NCI-H2107 (cell line): ENCODE measurements at places on chromosomes 16 and 17.
A peak's percentile ranks its signal among the peaks of the same experiment; 100 is the strongest.

- DNase-seq, result no peak
Observed at GRCh38 chr17:83125515-83126274, 46.3 kb downstream of the METRNL start.

DNA sequence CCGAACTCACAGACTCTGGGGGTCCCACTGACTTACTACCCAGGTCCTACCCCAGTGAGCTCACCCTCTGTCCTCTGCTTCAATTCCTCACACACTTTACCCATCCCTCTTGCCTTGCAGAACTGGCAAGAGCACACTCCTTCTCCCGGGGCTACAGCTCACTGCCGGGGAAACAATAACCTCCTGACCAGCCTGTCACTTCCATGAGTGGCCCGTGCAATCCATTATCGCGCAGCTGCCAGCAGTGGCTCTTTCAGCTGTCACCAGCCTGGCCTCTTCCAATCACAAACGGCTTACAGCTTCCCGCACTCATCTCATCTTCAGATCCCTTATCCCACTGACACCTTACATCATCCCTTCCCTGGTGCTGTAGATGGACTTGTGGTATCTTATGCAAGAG lies 79.5 kb downstream of the CPPED1 start:
- DNase-seq, result no peak

DNA sequence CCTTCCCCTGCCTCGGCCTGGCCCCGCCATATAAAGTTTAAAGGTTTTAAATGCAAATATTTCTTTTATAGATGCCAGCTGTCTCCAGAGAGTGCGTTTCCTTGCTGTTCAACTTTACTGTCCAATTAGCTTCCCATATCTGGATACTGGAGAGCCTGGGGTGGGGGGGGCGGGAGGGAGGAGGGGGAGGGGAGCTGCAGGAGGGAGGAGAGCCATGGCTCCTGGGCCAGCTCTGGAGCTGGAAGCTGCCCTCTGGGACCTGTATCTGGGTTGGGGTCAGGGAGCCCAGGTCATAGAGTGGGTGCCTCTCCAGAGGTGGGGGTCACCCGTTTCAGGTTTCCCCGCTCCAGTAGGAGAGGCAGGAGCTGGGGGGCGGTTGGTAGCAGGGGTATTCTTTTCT lies 6.2 kb upstream of the GSE1 start:
- no peak for DNase-seq

GRCh38 chr16:86066811-86067210 lies 167.8 kb downstream of the IRF8 start:
- no peak for DNase-seq

- no peak for DNase-seq
Observed at GRCh38 chr16:73037331-73037745, 10.6 kb downstream of the ZFHX3 start.

GRCh38 chr16:11557801-11558200 lies 28.9 kb downstream of the LITAF start:
- DNase-seq, result peak; percentile 4

DNA sequence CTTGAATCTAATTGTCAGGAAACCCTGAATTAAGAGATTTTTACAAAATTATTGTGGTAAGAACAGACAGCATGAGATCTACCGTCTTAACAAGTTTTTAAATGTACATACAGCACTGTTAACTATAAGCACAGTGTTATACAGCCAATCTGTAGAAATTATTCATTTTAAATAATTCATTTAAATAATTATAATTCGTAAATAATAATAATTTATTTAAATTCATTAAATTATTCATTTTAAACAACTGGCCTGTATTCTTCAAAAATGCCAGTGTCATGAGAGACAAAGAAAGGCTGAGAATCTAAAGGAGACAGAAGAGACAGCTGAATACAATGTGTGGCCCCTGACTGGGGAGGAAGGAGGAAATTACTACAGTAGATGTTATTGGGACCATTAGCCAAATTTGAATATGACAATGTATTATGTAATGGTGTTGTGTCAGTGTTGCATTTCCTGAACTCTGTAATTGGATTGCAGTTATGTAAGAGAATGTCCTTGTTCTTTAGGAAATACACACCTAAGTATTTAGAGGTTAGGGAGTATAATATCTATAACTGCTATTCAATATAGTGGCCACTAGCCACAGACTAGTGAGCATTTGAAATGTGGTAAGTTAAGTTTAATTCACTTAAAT lies 2.3 kb downstream of the RSAD1 start:
- no peak for DNase-seq

GRCh38 chr17:8436844-8437171 lies 1.1 kb downstream of the NDEL1 start:
- no peak for DNase-seq

- no peak for DNase-seq
Observed at GRCh38 chr16:75653922-75654321, 6.3 kb downstream of the TERF2IP start.

GRCh38 chr16:90057738-90058173 lies 19.4 kb downstream of the PRDM7 start:
- no peak for DNase-seq

DNA sequence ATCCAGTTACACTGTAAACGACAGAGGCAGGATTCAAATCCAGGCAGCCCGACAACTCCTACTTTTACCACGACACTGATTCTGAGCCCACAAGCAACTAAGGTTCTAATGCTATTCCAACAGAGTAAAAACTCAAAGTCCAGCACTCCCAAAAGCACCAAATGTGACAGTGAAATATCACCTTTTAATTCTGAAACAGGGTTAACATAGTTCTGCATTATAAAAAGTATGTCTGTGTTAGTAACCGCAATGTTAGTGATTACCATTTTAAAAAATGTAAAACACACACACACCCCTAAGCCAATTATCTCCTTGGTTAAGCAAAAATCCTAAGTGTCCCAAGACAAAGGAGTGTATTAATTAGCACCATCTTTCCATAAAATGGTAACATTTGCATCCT lies 19.7 kb downstream of the HELZ start:
- DNase-seq, result no peak

DNA sequence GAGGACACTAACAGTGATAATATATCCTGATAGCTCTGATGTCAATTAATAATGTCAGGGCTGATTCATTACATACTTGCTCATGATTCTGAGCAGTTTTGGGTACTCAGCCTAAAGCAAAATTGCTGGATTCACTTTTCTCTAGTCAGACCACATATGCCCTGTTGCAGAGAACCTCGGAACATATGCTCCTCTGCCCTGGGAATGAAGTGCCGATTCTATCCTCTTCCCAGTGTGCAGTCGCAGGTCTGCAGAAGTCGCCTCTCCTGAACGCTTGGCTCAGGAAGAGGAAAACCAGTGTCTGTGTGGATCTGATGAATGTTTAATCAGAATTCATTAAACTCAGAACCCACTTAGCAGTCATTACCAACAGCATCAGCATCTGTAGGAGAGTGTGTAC lies 34.5 kb downstream of the ABCC12 start:
- DNase-seq, result no peak

GRCh38 chr17:14762736-14763479 lies 462.0 kb downstream of the HS3ST3B1 start:
- DNase-seq, result no peak

DNA sequence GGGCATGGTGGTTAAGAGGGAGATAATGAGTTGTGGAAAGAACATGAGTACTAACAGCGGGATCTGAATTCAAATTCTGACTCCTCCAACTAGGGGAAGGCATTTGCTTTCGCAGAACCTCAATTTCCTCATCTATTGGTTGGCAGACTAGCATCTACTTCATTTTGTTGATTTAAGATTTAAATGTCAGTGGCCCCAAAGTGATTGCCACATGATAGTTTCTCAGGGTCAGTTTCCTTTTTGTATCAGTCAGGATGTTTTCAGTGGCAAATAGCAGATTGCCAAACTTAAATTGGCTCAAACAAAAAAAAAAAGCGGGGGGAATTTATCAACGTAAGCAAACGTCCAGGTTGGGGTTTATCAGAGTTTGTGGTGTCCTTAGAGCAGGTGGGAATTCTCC lies 25.1 kb upstream of the NOS2 start:
- no peak for DNase-seq

GRCh38 chr17:80668375-80669148 lies 123.9 kb downstream of the RPTOR start:
- no peak for DNase-seq

GRCh38 chr16:12609937-12610699 lies 193.6 kb downstream of the CPPED1 start:
- no peak for DNase-seq

DNA sequence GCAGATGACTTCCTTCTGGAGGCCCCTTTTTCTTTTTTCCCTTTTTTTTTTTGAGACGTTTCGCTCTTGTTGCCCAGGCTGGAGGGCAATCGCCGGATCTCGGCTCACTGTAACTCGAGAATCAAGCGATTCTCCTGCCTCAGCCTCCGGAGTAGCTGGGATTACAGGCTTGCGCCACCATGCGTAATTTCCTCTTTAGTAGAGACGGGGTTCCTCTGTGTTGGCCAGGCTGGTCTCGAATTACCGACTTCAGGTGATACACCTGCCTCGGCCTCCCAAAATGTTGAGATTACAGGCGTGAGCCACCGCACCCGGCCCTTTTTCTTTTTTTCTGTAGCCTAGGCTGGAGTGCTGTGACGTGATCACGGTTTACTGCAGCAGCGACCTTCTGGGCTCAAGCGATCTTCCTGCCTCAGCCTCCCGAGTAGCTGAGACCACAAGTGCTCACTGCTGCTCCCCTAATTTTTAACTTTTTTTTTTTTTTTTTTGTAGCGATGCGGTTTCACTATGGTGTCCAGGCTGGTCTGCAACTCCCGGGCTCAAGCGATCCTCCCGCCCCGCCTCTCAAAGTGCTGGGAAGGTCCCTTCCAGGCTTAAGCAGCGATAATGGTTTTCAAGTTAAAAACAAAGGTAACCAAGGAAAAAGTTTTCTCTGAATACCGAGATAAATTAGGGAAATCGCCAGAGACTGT lies 956 bp upstream of the IST1 start:
- DNase-seq, result peak; percentile 38

DNA sequence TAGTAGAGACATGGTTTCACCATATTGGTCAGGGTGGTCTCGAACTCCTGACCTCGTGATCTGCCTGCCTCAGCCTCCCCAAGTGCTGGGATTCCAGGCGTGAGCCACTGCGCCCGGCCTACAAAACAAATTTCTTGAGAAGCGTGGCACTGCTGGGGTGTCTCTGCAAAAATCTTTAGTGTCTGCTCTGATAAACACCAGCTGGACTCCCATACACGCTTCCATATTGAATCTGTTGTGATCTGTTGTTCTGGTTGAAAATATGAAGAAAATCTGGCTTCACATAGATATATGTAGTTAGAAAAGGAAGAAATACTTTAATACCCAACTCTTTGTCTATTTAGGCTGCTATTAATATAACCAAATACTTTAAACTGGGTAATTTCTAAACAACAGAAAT lies 33.3 kb downstream of the VPS53 start:
- DNase-seq, result no peak

DNA sequence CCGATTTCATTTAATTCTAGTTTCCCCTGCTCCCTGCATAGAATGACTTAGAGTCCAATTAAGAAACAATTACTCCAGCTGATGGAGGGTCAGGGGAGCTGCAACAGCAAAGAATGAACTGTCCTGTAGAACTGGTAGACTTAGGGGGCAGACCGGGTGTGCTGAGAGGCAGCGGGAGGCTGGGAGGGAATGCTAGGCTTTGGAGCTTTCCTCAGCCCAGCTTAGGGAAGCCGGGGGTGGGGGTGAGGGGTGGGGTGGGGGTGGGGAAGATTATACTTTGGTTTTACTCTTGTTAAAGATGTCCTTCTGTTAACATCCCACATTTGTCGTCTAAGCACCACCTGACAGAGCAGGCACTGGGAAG lies 458.6 kb upstream of the ASIC2 start:
- DNase-seq, result no peak

- DNase-seq, result no peak
Observed at GRCh38 chr17:14346801-14347200, 45.9 kb downstream of the HS3ST3B1 start.

DNA sequence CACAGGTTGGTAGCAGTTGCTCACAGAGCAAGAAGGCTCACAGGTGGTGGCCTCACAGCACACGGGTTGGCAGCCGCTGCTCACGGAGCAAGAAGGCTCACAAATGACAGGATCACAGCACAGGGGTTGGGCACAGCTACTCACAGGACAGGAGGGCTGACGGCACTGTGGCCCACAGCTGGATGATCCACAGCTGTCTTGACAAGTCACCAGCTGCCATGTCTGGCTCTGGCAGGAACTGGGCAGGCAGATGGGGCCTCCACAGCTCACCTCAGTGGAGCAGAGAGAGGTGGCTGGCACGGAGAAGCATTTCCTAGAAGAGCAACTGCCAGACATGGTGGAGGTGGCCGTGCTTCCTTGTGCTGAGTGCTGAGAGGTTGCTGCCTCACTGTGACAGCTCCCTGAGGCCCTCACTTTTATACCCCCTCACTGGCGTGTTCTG lies at the start of gene KRTAP16-1:
Gene KRTAP16-1, minus strand, starts transcription at position 392 of the 442 bp plus-strand sequence. Its CDS starts 56 bp downstream, at position 336.
- no peak for DNase-seq

DNA sequence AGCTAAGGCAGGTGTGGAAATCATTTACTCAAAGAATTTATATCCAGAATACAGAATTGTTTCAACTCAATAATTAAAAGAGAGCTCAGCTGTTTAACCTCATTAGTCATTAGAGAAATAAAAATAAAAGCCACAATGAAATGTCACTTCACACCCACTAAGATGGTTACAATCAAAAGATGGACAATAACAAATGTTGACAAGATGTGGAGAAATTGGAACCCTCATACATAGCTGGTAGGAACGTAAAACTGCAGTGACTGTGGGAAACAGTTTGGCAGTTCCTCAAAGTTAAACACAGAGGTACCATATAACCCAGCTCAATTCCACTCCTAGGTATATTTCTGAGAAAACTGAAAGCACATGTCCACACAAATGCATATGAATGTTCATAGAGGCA lies 49.8 kb downstream of the NDEL1 start:
- no peak for DNase-seq

DNA sequence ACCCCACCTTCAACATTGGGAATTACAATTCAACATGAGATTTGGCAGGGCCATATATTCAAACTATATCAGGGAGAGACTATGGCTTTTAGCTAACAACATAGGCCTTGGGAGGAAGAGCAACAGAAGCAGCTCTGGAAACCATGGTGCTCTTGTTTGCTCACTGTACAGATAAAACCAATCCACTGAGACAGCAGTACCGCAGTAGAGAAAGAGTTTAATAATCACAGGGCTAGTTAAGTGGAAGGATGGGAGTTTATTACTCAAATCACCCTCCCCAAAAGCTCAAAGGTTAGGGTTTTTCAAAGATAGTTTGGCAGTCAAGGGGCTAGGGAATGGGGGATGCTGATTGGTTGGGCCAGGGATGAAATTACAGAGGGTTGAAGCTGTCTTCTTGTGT lies 52.7 kb upstream of the CRHR1 start:
- no peak for DNase-seq

- peak; percentile 65 for DNase-seq
Observed at GRCh38 chr17:73787076-73788059, 143.1 kb upstream of the SDK2 start.
